ENCODE measurements at places on chromosomes 5 and 9.

DNA sequence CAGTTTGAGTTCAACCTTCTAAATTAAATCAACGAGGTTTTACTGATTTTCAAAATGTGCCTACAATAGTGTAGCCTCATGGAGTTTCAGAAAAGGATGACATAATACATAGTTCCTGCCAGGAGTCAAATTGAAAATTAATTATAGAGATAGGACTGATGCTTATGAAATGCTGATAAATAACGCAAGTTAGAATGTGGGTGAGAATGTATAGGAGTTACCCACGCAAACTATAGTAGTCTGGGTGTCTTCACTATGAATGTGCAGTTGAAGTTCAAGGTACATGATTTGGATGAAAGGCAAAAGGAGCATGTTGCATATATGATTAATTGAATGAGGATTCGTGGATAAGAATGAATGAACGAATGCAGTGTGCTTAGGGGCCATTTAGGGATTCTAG is 95.7 kb downstream of the SV2C start:
- no peak for DNase-seq

DNA sequence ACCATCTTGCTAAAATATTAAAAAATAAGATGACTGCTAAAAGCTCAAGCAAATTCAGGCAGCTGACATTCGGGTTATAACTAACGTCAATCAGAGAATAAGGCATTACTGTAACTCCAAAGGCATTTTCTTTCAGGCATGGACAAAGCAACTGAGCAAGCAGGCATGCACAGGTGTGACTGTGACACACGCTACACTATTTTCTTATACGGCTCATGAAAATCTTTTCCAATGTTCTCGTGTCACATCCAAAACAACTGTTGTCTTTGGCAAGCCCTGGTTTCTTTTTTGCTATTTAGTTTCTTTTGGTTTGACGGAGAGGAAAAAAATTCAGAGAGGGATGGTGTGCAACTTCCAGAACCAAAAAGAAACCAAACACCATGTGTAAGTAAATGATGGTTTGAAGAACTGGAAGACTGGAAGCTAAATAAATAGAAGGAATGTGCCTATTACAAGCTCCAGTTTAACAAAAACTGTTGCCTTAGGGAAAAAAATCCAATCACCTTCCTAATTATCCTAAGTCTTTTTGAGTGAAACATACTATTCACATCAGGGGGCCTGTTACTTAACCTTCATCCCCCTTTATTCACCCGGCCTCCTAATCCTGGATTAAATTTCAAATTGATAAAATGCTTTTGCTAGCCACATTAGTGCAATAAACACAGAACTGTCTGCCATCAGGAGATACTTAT is 277.6 kb downstream of the PSAT1 start:
- no peak for DNase-seq

GRCh38 chr9:87113874-87114273 is 166.6 kb upstream of the GAS1 start:
- no peak for DNase-seq

- DNase-seq = peak; percentile 35
Measured at GRCh38 chr9:27572566-27572917, 739 bp downstream of the C9orf72 start.

DNA sequence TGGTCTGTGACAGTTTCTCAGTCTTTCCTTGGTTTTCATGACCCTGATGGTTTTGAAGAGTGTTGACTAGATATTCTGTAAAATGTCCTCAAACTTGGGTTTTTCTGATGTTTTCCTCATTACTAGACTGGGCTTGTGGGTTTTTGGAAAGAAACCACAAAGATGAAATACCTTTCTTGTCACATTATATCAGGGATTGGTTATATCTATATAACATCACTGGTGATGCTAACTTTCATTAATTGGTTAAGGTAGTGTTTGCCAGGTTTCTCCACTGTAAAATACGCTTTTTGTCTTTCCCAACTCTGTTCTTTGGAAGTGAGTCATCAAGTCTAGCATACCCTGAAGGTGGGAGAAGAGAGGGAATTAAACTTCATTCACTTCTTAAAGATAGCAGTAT is 3.3 kb upstream of the IL31RA start:
- no peak for DNase-seq

- no peak for DNase-seq
Measured at GRCh38 chr9:92730897-92731296, 33.7 kb downstream of the BICD2 start.

GRCh38 chr5:174217527-174217926 is 172.0 kb downstream of the NSG2 start:
- DNase-seq = no peak

- DNase-seq = no peak
Measured at GRCh38 chr5:133967124-133967523, 1.3 kb downstream of the C5orf15 start.

DNA sequence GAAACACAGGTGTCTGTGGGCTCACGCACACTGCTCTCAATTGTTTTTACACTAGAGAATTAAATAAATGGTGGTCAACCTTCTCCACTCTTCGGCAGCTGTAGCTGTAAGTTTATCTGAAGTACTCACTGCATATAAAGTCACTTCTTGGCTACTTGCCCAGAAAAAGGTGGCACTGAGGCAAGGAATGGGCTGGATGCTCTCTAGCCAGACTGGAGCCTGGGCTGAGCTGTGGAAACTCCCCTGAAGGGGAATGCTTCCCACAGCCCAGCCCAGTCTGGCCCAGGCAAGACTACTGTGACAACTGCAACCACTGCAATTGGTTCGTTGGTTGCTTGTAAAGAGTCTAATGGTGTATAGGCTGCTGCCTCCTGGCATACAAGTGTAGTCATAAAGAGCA is 4.5 kb downstream of the LEAP2 start:
- DNase-seq = no peak

- DNase-seq = no peak
Measured at GRCh38 chr9:133956520-133957076, 35.5 kb downstream of the VAV2 start.

GRCh38 chr5:15835514-15835913 is 335.5 kb downstream of the FBXL7 start:
- no peak for DNase-seq

DNA sequence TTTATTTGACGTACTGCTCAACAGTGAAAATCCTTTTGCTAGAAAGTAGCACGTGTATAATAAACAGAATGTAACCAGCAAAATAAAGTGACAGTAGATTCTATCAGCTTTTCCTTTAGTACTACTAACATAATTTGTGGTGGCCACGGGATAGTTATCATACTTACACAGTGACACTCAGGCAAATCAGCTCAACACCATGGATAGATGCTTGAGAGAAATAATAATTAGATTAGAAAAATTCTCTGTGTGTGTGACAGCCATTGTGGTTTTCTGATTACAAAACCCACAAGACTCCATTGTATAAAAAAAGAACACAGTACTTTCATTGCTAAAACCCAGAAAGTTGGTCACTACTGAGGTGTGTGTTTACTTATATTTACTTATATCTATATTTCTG is 101.1 kb downstream of the MUSK start:
- no peak for DNase-seq

GRCh38 chr9:114396558-114397218 is 8.9 kb upstream of the AKNA start:
- no peak for DNase-seq

- DNase-seq = peak; percentile 8
Measured at GRCh38 chr5:63125862-63126261, 547.2 kb downstream of the LRRC70 start.

GRCh38 chr9:19994296-19994695 is 205.5 kb upstream of the SLC24A2 start:
- DNase-seq = peak; percentile 23

DNA sequence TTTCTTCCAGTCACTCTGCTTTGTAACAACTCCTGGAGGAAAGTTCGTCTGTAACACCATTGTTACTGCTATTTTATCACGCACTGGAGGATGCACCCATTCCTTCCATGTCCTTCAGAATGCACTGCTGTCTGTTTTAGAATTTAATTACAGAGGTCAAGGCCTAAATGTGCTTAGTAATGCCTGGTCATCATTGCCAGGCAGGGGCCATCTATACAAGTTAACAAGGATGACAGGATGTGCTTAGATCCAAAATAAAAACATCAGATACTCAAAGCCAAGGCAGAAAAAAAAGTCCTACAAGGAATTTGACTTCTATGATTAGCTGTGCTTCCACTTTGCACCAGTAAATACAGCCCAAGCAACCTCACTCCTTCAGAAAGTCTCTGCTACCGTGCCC is 371.4 kb downstream of the SEMA5A start:
- DNase-seq = no peak

GRCh38 chr5:154505567-154505966 is 27.5 kb upstream of the HAND1 start:
- DNase-seq = no peak

GRCh38 chr5:151020304-151021110 is at the start of gene GPX3:
TSS of gene GPX3 (plus strand) at chr5:151020591. CDS start at chr5:151020655, 64 bp downstream.
- peak; percentile 55 for DNase-seq

- no peak for DNase-seq
Measured at GRCh38 chr9:78301466-78301865, 4.5 kb downstream of the PSAT1 start.

- no peak for DNase-seq
Measured at GRCh38 chr5:58849223-58849622, 266.3 kb downstream of the RAB3C start.

GRCh38 chr5:147160902-147161700 is 73.7 kb upstream of the STK32A start:
- DNase-seq = no peak
